Activated naive CD4-positive, alpha-beta T cell treated with Interleukin-2 at 50 U/mL for 16 hours (primary cell): ENCODE measurements at places on chromosomes 7 and 10.

DNA sequence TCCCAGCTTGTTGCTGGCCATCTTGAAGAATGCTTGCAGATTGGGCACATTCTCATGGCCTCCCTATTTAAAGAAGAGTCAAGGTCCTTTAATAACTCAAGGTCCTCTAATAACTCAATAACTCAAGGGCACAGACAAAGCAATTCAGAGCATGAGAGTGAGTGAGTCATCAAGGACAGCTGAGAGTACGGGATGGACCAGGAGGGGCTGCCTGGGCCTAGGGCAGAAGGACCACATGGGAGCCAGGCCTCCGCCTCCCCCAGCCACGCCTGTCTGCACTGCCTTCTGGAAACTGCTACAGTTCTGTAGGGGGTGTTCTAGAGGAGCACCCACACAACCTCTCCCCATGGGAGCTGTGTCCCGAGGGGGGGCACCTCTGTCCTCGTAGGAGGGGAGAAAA is 48.9 kb downstream of the ZNF503 start:
- no peak for DNase-seq

DNA sequence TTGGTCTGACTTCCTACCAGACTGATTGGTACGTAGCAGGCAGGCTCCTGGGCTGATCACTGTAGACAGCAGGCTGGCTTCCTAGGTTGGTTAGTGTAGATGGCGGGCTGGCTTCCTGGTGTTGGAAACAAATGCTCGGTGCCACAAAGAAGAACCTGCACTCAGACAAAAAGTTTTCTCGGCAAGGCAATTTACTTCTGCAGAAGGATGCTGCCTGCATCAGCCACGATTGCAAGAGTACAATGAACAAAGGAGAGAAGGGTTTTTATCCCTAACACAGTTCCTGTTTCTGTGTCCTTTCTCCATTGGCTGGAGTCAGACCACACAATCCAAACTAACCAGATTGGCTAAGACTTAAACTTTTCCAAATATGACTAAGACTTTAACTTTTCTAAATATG is 123.6 kb upstream of the PPP2R2D start:
- DNase-seq, result no peak

DNA sequence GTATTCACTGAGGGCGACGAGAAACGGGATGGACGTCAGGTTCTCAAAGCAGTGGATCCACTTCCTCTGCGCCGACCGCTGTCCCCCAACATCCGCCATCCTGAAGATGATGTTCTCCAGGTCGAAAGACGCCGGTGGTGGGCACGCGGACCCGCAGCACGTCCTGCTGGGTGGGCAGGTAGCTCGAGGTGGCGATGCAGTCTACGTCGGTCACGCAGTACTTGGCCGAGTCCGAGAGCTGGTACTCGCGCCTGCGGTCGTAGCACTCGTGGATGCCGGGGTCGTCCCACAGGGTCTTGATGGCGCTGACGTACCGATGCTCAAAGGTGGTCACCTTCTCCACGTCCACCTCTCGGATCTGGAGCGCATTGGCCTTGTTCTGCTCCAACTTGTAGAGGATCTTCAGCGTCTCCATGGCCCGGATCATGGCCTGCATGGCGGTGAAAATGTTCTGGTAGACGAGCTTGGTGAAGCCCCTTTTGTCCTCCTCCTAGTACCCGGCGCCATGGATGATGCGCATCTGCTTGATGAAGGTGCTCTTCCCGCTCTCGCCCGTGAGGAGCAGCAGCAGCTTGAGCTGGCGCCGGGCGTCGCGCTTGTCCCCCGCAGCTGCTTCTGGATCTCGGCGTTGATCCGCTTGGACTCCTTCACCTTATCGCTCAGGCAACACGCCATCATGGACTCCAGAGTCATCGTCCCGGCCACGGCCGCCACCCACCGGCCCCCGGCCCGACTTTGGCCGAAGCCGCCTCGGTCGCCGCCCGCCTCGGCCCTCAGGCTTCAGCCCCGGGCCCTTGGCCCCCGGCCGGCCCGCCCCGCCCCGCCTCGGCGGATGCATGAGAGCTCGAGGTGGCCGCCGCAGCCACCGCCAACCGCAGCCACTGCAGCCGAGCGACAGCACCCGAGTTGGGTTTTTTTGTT is 122.9 kb upstream of the KCTD7 start:
- DNase-seq, result peak; percentile 16

- DNase-seq, result no peak
Observed at GRCh38 chr7:67823345-67823744, 826.7 kb downstream of the TYW1 start.

DNA sequence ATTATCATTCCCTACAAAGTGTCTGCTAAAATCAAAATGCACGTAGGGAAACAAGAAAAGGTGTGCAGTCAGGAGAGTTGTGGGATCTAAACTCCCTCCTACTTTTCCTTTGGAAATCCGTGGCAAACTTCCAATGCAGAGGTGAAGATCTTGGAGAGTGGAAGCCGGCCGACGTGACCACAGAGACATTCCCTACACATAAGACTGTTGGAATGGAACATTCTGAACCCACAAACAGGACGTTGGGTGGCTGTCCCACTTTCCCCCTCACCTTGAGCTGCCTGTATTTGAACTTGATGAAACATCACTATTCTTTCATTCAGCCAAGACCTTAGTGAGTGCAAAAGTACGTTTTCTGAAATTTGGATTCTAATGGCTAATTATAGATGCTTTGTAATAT is 65.9 kb downstream of the PRKCQ start:
- DNase-seq, result no peak

DNA sequence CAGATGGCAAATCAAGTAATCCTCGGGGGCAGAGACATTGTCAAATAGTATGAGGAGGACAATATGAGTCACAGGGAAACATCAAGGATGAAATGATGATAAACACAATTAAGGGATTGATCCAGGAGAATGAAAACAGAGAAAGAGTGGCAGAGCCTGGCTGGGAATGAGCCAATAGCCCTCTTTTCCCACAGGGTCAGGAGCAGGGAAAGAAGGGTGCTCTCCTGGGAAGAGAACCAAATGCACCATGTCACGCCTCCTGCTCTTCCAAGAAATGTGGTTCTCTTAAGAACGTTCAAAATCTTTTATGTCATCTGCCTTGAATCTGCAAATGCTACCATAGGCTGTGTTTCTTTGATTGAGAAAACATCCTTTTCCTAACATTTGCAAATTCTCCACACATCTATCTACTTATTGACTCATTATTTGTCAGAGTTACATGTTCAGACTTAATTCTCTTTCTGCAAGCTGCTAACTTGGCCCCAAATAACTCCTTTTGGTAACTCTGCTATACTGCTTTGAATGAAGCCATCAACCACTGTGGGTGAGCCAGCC is 50.6 kb downstream of the HIPK2 start:
- DNase-seq, result no peak

- no peak for DNase-seq
Observed at GRCh38 chr10:15315286-15315685, 55.8 kb downstream of the FAM171A1 start.

GRCh38 chr10:86056672-86057071 is 309.9 kb downstream of the GRID1 start:
- DNase-seq, result no peak

DNA sequence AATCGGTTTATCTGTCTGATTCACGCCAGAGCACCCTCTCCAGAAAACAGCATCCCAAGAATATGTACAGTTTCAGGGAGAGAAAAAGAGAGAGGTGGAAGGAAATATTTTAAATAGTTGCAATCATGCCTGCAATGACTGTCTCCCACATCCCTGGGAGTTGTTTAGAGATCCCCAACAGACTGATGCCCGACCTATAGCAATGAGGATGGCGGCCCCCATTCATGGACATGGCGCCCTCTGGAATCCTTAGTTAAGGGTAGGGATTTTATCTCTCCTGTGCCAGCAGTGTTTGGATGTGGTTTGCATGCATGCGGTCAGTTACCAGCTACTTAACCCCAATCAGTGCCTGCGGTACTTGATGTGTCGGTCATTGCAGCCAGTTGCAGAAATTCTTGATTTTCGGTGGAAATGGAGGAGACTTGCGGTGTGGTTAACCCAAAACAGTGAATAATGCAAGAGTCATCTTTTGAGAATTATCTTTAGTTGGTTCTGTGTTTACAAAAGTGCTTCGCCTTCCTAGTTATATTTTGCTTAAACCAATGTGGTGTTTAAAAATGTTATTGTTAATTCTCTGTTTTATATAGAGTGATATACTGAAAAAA is 186.0 kb upstream of the TCF7L2 start:
- DNase-seq, result no peak

DNA sequence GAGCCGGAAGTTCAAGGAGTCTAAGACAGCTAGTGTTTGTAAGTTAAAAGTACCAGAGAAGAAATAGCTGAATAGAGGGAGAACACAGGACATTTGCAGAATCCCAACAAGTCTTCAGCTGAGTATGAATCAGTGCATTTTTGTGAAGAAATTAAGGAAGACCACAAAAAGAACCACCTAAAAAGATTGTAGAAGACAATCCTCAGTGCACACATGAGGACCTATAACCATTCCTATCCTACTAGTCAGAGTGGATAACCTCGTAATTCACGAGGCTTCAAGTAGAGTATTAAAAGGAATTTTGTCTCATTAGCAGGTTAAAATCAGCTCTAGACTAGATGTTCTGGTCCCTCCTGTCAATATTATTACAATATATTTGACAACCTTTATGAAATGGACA is 295.4 kb upstream of the KAT6B start:
- no peak for DNase-seq

GRCh38 chr10:131213741-131214505 is 97.6 kb downstream of the TCERG1L start:
- DNase-seq, result no peak

DNA sequence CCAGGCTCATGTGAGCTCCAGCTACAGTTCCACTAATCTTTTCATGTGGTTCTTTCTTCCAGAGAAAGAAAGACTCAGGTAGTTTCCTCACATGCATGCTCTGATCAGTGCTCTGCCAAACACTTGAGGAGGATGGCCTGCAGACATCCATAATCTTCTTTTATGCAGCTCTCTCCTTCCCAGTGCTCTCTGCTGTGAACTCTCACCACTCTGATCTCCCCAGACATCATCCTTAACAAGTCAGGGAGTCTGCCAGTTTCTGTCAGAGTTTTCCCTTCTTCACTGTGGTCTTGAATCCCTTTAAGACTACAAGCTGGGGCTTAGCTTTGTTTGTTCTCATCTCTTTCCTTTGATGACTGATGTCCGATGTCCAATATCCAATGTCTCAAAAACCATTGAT is 203.4 kb upstream of the PRKCQ start:
- DNase-seq, result no peak

DNA sequence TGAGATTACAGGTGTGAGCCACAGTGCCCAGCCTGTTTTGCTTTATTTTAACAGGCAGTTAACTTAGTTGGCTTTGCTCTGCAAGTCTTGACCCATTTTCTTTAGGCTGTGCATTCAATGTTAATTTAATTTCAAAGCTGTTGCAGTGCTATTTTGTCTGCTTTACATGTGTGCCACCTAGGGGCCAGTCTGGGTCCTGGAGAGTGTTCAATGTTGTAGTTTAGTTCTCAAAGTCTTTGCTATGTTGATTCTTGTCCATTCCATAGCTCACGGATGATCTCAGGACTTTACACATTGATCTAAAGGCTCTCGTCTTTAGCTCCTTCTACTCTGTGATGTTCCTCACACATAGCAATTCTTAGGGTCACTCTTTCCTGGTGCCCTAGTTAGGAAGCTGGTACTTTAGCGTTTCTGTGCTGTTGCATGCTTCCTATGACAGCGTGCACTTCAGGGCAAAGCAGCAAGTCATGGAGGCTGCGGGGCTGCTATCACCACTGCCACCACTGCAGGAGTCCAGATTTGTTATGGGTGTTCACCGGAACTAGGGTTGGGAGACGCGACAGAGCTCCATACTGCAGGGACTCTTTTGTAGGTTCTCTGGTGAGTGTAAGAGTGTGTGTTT is 16.4 kb upstream of the ABCA13 start:
- DNase-seq, result peak; percentile 38

DNA sequence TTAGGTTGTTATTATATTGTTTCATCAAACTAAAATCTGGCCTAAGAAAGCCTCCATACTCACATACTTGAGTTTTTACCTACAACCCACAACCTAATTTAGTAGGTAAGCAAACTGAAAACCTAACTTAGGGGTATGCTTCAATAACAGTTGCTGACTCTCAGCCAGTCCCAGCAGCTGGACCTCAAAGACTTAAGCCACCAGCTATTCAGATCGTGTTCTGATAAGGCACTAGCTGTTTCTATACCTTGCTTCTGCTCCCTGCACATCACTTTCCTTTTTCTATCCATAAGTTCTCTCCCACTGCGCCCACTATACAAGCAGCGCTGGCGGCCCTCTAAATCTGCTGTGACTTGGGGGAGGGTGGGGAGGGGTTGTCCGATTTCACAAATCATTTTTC is 42.3 kb downstream of the SUGCT start:
- DNase-seq, result no peak

- DNase-seq, result no peak
Observed at GRCh38 chr7:156002362-156003066, 190.3 kb upstream of the SHH start.
